Activated gamma-delta T cell (primary cell): ENCODE measurements at places on chromosomes 4 and X.

- no peak for DNase-seq
These were observed 291.1 kb upstream of the NOCT start for GRCh38 chr4:138724530-138724929.

DNA sequence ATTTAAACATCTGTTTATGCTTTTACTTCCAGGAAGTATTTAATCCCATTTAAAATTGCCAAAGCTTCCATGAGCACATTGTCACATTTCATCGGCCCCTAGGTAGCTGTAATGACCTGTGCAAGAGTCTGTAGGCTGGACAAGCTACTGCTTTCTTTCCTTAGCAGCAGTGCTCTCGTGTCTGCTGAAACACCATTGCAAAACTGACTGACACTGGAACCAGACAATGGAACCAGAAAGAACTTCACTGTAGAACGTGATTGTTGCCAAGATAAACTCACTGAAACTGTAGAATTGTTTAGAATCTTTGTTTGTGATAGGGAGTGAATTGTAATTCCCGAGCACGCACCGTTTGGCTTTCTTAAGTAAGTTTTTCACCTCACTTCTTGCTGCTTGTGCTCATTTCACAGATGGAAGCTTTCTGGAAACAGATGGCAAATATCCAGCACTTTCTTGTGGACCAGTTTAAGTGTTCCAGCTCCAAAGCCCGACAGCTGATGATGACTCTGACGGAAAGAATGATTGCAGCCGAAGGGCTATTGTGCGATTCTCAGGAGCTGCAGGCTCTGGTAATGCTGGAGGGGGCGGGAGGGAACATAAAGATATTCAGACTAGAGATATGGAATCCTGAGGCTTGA, 36.9 kb downstream of the EVC start:
- DNase-seq = no peak

GRCh38 chr4:73193155-73193554, 65.4 kb downstream of the ANKRD17 start:
- DNase-seq = no peak

DNA sequence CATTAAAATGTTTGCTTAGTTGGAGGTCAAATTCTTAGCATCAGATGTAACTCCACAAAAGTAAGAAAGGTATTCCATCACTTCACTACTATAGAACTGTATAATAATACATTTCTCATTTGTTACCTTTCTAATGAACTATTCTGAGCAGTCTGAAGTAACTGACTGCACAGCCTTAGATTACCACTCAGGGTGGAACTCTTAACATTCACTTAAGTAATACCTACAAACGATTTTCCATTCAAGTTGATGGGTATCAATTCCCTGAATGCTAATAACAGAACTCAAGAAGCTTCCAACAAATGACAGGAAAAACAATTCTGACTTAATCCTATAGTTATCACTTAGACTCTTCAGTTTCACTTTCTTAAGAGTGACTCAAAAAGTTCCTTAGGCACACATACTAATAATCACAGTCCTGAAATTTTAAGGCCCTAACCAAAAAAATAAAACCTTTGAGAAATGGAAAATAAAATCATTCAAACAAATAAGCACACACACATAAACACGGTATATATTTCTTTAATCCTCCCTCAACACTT, 20.9 kb downstream of the HNRNPD start:
- no peak for DNase-seq
